ENCODE measurements at places on chromosomes 6 and 20.

DNA sequence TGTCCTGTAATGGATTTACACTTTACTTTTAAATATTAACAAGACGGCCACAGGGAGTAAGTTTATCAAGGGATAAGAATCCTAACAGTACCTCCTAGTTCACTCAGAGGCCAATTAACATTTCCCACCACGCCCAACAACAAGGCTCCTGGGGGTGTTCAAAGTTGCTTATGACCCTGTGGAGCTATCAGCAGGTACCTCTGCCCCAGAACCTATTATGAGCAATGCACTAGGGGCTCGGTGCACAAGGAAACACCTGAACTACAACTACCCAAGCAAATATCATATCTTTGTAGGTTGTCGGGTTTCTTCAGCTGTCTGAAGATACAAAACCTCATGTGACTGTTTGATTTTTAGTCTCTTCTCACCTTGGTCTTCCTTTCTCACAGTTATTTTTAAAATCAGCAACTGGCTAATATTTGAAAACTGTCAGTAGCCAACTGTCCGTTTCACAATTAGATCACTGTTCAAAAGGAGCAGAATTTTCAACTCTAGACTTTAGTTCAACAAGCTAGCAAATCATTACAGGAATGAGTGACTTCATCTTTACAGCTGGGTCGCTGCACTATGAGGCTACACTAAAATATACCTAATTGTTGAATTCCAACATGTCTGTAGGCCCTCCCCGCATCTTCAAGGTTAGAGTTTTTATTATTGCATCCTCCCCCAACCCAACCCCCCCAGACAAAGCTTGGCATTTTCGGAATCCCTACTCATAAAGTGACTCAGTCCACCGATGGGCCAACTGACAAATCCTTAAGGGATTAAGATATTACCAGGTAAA, 38.1 kb downstream of the B4GALT5 start:
- DNase-seq, result no peak

GRCh38 chr20:19565736-19566135, 192.3 kb upstream of the RIN2 start:
- no peak for DNase-seq

DNA sequence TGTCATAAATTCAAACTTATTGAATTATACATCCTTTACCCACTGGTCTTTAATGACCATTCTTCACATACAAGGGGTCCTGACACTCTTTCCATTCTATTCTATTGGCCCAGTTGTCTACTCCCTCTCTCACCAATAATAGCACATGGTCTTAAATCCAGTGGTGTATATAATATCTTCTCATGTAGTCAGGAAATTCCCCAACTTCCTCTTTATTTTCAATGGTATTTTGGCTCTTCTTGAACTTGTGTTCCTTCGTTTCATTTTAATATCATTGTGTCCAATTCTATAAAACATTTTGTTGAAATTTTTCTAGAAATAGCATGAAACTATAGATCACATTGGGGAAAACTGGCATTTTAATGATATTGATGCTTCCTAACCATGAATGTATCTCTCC, 36.8 kb downstream of the PSMB9 start:
- no peak for DNase-seq

- DNase-seq, result peak; percentile 25
Observed at GRCh38 chr6:113674075-113674474, 183.1 kb upstream of the MARCKS start.

GRCh38 chr20:63855363-63856097, 5.8 kb upstream of the ABHD16B start:
- no peak for DNase-seq

- no peak for DNase-seq
Observed at GRCh38 chr6:83313882-83314281, 117.0 kb downstream of the ME1 start.
